ENCODE measurements at places on chromosomes 1 and 21. TPM values are rescaled to one million over a fixed set of nuclear protein-coding genes. Genes with fewer than 3 reads are reported as not detected.

Gene CD84
- total RNA-seq, result 66.2 TPM

Gene TEDDM1
- not detected for total RNA-seq

DNA sequence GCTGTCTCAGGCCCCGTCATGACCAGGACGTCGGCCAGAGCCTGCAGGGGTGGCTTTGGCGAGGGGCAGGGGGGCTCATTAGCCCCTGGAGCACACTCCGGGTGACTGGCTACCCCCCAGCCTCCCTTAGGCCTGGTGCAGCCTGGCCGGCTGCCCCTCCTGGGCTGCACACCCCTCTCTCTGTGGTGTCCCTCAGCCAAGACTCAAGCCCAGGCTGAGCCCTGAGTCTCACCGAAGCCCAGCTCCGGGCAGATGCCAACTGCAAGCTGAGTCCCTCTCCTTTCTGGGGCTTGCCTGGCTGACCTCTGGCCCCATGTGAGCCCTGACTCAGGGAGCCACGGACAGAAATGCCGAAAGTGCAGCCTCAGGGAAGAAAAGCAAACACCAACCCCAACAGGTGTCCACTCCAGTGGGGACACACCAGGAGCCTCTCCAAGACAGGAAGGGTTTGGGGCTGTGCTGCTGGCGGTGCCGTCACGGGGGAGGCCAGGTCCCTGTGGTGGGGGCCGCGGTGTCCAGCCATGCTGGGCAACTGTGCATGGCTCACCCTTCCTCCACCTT, 5.3 kb upstream of the IBA57 start:
- DNase-seq, result no peak

Gene UQCRH
- 91.0 TPM for total RNA-seq

- no peak for DNase-seq
Measured at GRCh38 chr1:30283199-30283962, 440.0 kb downstream of the MATN1 start.

Gene NR0B2
- not detected for total RNA-seq

Gene NCF2
- 2.7 TPM for total RNA-seq

DNA sequence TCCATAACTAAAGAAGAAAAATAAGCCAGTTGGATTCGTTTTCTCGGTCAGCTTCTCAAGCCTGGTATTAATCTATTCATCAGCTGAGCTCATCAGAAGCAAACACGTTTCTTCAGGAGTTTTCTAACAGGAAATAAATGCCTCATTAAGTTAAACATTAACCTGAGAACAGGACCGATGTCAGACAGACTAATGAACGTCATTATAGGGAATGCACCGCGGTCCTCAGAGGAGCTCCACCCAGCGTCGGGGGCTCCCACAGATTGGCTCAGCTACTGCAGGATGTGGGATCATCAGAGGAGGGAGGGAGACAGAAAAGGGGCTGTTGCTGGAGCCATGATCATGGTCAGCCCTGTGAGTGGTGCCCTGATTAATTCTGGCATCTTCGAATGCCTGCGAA, 615.4 kb downstream of the PTPRU start:
- no peak for DNase-seq

- DNase-seq, result no peak
Measured at GRCh38 chr1:169259816-169260215, 107.8 kb downstream of the NME7 start.

GRCh38 chr1:226871636-226872327, 1.4 kb downstream of the PSEN2 start:
- no peak for DNase-seq

GRCh38 chr21:35489389-35489980, 440.4 kb upstream of the RUNX1 start:
- no peak for DNase-seq

DNA sequence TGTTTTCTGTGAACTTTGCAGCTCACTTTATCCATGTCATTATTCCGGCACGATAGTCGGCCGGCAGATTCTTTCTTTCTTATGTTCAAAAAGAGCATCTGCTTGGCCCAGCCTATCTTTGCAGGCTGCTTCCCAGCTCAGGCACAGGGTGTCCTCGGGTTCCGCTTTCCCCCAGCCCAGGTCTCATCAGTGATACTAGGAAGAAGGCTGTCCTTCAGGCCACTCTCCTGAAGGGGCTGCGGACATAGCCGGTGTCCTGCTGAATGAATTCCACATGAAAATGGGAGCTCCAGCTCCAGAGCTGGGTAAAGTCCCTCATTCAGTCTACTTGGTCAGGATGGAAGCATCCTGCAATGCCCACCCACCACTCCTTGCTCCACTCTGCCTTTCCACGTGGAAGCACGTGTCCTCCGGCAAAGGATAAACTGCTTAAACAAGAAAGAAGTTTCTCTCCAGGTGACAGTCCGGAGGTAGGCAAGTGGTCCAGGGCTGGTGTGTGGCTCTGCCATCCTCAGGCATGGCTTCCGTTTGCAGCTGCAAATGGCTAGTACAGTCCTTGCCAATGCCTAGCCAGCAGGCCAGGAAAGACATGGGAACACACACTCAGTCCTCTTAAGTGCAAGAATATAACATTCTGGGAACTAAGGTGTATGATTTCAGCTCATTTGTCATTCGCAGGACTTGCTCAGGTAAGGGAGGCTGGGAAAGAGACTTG, 161.0 kb downstream of the TRIM33 start:
- DNase-seq, result no peak

DNA sequence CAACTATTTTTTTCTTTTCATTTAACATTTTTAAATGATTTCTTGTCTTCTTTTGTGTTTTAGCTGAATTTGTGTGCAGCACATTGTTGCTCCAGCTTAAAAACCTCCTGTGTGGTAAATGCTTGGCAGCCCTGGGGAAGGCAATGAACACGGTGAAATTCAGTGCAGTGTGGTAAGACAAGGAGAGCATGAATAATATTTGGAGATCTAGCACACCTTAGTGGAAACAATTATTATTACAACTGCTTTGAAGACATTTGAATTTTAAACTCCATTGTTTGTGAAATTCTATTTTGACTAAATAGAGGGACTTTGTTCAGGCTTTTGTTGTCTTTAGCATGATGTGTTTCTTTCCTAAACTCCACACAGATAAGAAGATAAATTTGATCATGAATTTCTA, 242.6 kb upstream of the CXADR start:
- DNase-seq, result no peak

DNA sequence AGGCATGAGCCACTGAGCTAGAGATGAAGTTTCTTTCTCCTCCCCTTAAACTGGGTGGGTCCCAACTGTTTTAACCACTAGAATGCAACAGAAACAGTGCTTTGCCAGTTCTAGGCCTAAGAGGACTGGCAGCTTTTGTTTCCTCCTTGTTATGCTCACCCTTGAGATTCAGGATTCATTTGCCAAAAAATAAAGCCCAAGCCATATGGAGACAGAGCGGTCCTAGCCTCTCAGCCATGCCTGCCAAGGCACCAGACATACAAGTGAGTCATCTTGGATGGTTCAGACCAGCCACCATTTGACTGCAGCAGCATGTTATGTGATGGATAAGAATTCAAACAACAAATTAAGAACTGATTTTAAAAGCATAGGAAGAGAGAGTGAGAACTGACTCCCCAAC, 38.1 kb upstream of the STUM start:
- DNase-seq, result no peak

DNA sequence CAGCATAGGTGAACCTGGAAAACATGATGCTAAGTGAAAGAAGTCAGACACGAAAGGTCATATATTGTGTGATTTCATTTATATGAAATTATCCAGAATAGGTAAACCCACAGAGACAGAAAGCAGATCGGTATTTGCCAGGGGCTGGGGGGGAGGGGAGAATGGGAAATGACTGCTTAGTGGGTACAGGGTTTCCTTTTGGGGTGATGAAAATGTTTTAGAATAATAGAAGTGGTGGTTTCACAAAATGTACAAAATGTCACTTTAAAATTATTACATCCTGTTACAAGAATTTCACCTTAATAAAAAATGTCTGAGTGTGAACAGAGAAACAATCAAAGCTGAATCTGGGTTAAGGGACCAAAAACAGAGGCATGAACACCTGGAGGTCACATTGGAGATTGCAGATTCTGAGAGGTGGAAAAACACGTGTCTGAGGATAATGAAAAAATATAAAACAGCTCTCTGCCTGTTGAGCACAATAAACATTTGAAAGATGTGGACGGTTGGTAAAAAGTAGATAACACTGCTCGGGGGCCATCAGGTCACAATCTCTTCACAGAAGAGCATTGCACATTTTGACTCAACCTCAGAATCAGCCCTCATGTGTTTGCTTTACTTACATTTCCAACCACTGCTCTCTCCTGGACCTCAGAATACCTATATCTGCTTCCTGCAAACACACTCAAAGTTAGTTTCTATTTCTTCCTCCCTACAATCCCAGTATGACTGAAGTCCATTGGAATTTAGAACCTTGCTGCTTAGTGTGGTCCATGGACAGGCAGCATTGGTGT, 3.2 kb downstream of the SLAMF6 start:
- DNase-seq, result no peak

Gene TGFB2
- total RNA-seq, result 3.0 TPM

GRCh38 chr1:116991171-116991845, 10.3 kb upstream of the CD101 start:
- DNase-seq, result no peak

- DNase-seq, result no peak
Measured at GRCh38 chr1:161940866-161941591, 82.6 kb downstream of the OLFML2B start.

GRCh38 chr1:228555074-228555994, 68.2 kb downstream of the RNF187 start:
- no peak for DNase-seq

- no peak for DNase-seq
Measured at GRCh38 chr1:200366577-200367253, 43.1 kb downstream of the ZNF281 start.

DNA sequence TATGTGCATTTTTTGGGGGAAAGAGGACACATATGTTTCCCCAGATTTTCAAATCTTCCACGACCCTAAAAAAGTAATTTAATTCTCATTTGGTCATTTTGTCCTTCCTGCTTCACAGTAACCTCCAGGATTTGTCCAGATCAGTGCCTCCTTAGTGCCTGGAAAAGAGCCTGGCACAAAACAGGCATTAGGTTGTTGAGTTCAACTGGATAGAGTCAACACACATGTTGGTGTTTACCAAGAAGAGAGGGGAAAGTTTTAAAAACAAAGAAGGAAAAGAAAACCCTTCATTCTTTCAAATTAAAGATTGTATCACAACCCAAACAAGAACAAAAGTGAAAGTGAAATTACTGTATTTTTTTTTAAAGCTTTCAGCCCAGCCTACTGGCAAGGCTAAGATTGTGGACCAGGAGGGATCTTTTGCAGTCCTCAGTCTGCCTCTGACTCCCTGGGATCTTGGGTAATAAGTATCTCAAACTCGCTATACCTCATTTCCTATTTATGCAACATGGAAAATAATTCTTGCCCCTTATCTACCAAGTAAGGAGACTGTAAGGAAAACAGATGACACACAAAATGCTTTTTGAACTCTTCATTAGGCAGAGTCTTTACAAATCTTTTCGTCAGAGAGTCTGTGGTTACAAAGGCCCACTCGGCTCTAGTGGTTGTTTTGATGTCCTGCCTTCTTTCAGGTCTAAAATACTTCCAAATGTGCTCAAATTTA, 57.8 kb downstream of the ZNF281 start:
- DNase-seq, result no peak

Gene NHLH1
- total RNA-seq, result 0.21 TPM

GRCh38 chr1:222002503-222002902, 260.6 kb upstream of the DUSP10 start:
- no peak for DNase-seq

DNA sequence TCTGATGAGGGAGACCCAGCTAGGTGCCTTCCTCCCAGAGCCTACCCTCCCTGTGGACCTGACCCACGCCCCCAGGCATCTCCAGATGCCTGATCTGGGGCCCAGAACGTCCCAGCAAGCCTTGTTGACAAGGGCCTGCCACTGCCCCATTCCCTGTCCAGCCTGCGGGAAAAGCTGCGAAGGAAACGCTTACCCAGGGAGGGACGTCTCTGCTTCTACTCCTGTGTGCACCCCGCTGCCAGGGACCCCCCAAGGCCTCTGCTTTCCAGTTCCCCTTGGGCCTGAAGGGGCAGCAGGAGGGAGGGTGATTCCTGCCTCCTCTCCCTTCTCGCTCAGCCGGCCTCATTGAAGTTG, 11.6 kb upstream of the CLSTN1 start:
- DNase-seq, result no peak

Gene NBPF19
- 70.0 TPM for total RNA-seq

Gene MCOLN2
- 19.3 TPM for total RNA-seq

Gene OR2L13
- not detected for total RNA-seq

DNA sequence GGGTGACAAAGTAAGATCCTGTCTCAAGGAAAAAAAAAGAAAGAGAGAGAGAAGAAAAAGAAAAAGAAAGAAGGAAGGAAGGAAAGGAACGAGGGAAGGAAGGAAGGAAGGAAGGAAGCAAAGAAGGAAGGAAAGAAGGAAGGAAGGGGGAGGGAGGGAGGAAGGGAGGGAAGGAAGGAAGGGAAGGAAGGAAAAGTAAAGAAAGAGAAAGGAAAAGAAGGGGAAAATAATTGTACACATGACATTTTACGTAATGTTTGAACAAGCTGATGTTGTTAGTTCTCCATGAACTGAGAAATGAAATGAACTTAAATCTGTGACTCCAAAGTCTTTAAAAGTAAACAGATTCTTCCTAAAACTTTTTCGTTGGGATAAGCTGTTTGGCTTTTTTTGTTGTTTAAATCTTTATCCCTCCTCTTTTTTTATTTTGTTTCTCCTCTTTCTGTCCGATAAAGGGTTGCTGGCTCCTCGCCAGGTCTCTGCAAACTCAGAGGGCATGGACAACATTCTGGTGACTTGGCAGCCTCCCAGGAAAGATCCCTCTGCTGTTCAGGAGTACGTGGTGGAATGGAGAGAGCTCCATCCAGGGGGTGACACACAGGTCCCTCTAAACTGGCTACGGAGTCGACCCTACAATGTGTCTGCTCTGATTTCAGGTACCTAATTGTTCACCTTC, 59.8 kb downstream of the IL12RB2 start:
- DNase-seq, result no peak

Gene OSCP1
- total RNA-seq, result not detected

- DNase-seq, result no peak
Measured at GRCh38 chr1:6872573-6873261, 87.5 kb downstream of the CAMTA1 start.

GRCh38 chr1:15287035-15287979, 40.3 kb downstream of the FHAD1 start:
- no peak for DNase-seq

Gene PTTG1IP
- total RNA-seq, result 123 TPM

Gene RTCA
- 44.4 TPM for total RNA-seq

DNA sequence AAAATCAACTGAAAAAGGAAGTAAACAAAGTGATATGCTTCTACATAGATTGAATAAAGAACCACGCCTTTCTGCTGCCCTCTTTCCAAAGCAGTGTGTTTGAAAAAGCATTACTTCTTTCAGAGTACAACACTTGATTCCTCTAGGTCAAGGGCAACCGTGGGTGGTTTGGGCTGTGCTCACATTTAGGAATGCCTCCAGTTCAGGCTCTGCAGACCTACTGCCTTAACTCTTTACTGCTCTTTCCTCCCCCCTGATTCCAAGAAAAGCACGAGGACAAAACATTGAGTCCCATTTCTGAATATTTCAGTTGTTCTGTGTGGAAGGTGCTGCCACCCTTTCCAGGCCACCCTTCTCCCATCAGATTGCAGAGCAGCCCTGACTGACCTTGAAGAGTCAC, 45.2 kb downstream of the ADAMTS1 start:
- no peak for DNase-seq

- no peak for DNase-seq
Measured at GRCh38 chr21:35984654-35985361, 75.5 kb downstream of the SETD4 start.

- DNase-seq, result no peak
Measured at GRCh38 chr21:42319851-42320572, 4.8 kb upstream of the TFF3 start.

Gene TMCC2
- total RNA-seq, result 10.2 TPM

Gene ADAM30
- total RNA-seq, result not detected

GRCh38 chr1:219058891-219059820, 114.5 kb upstream of the LYPLAL1 start:
- DNase-seq, result no peak

GRCh38 chr21:38506661-38507281, 8.5 kb upstream of the ERG start:
- DNase-seq, result no peak

Data from T-helper 17 cell (primary cell).